ENCODE measurements at places on chromosomes 5 and 9.

DNA sequence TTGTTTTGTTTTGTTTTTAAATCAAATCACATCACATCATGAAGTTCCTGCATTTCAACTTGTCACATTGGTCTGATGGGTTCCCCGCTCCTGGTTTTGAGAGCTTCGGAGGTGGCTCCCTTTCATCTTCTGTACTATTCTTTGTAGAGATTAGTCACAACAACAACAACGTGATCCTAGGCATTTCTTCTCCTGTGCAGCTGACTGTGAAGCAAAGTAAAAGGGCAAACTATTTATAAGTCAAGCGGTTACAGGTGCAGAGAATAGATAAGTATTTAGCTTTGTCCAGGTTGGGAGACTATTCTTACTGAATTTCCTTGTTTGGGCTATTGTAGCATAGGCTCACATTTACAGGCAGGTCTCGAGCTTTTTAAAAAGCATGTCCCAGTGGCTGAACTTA lies 197.7 kb upstream of the CDKN2B start:
- no peak for DNase-seq

- no peak for DNase-seq
Measured at GRCh38 chr5:67051164-67051563, 145.4 kb downstream of the CD180 start.

GRCh38 chr5:91487420-91487819 lies 104.3 kb upstream of the ARRDC3 start:
- DNase-seq: no peak

DNA sequence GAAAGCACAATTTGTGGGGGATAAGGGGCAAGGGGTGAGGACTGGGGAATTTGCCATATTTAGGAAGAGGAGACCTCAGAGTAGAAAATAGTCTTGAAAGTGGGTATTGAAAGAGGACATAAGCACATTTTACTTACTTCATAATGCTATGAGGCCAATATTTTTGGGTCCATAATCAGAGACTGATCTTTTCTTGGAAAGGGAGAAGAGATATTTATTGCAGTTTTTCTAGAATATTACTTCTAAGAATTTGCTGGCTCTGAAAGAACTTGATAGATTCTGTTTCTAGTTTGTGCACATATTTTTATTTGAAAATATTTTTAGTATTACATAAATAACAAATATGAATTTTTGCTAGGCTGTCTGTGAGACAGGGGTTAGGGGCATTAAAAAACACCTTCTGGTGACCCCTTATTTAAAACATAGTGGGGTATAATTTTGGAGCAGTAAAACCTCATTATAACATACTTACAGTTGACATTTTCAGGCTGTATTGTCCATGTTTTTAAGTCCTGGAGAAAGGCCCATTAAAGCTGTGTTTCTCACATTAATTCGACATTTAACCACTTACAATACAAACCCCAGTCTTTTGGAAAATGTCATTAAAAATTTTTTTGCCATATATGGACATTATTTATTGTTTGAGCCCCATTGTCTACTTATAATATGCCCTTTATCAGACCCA lies 118.9 kb upstream of the NFIB start:
- DNase-seq: no peak

- no peak for DNase-seq
Measured at GRCh38 chr9:86449246-86449645, 95.0 kb upstream of the TUT7 start.

DNA sequence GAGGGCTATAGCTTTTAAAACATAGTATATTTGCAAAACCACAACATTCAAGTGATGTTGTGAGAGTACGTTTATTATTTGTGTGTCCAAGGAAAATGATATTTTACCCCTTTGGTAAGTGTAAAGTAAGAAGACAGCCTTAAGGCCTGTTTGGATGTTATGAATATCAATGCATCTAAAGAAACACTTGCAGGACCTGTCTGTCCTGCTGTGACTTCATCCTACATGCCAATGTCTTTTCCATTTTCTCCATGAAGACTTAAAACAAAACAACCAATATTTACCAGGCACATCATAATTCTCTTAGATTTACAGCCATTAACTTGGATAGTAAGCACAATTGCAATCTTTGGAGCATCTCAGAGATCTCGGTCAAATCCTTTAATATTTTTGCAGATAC lies 29.0 kb downstream of the PRLR start:
- DNase-seq: no peak

GRCh38 chr5:173295796-173296195 lies 32.4 kb downstream of the STC2 start:
- DNase-seq: no peak
